T-helper 1 cell treated with Interleukin-12 subunit alpha and Interleukin-12 subunit beta and Interleukin-4 antibody, amounts not matched to agents 30 ng/mL and 1 ng/mL, for 36 hours (primary cell): ENCODE measurements at places on chromosomes 13 and 19. TPM values are rescaled to one million over a fixed set of nuclear protein-coding genes. Genes with fewer than 3 reads are reported as not detected.

Gene CALR3
- total RNA-seq = 0.15 TPM in 1 of 2 replicates, not detected in the other

Gene PRSS57
- not detected in 2 replicates for total RNA-seq

Gene NANOS3
- total RNA-seq = 0.98 and 1.0 TPM in 2 replicates

Gene SOX1
- total RNA-seq = not detected in 2 replicates

Gene GRK1
- total RNA-seq = 0.05 TPM in 2 replicates

Gene F2RL3
- total RNA-seq = 0.12 and 0.17 TPM in 2 replicates

Gene SPACA4
- not detected in 2 replicates for total RNA-seq

Gene ICAM5
- total RNA-seq = 0.10 and 0.37 TPM in 2 replicates
